Muscle of arm (tissue), 14 donors: ENCODE measurements at places on chromosomes 2 and 18. TPM values are rescaled to one million over a fixed set of nuclear protein-coding genes. Genes with fewer than 3 reads are reported as not detected.

Gene C2orf81
- polyA plus RNA-seq = 2.1 TPM

Gene GREB1
- polyA plus RNA-seq = 17.7 TPM

Gene SATB2
- 3.2 TPM for polyA plus RNA-seq

Gene CD302
- 15.8 TPM for polyA plus RNA-seq

Gene ABCG8
- 0.05 TPM for polyA plus RNA-seq

Gene ANKRD62
- polyA plus RNA-seq = not detected

Gene NTSR2
- polyA plus RNA-seq = not detected

Gene TLX2
- polyA plus RNA-seq = not detected

Gene MYO7B
- 0.54 TPM for polyA plus RNA-seq

Gene FN1
- 421 TPM for polyA plus RNA-seq

Gene CNRIP1
- polyA plus RNA-seq = 21.5 TPM

Gene RNF149
- polyA plus RNA-seq = 34.0 TPM

Gene FAM110C
- 2.0 TPM for polyA plus RNA-seq

Gene THSD7B
- 2.0 TPM for polyA plus RNA-seq
